Psoas muscle (tissue), 8 donors: ENCODE measurements at places on chromosomes 11 and 22. TPM values are rescaled to one million over a fixed set of nuclear protein-coding genes. Genes with fewer than 3 reads are reported as not detected.

Gene RTCB
- polyA plus RNA-seq: 40.0 TPM

Gene KCNJ5
- polyA plus RNA-seq: 0.06 TPM

Gene OR52I2
- not detected for polyA plus RNA-seq

Gene TMEM191B
- not detected for polyA plus RNA-seq

Gene TMEM151A
- polyA plus RNA-seq: not detected

Gene RFPL2
- polyA plus RNA-seq: not detected

Gene APLNR
- polyA plus RNA-seq: 3.3 TPM

Gene BARX2
- not detected for polyA plus RNA-seq

Gene C11orf52
- polyA plus RNA-seq: 1.0 TPM

Gene AQP11
- polyA plus RNA-seq: 1.9 TPM

Gene MS4A12
- not detected for polyA plus RNA-seq

Gene ZBED5
- 20.8 TPM for polyA plus RNA-seq

Gene TMEM191C
- 0.06 TPM for polyA plus RNA-seq

Gene UVRAG
- polyA plus RNA-seq: 16.8 TPM

Gene SESN3
- 0.92 TPM for polyA plus RNA-seq
